Right lung (tissue), 10 donors: ENCODE measurements at places on chromosomes 13 and 19. TPM values are rescaled to one million over a fixed set of nuclear protein-coding genes. Genes with fewer than 3 reads are reported as not detected.

- no peak for DNase-seq
Measured at GRCh38 chr13:74773248-74773647, 639.0 kb upstream of the KLF12 start.

- no peak for DNase-seq
Measured at GRCh38 chr19:567296-567900, 5.0 kb upstream of the BSG start.

- DNase-seq = no peak
Measured at GRCh38 chr13:90447734-90448101, 899.8 kb upstream of the MIR17HG start.

Gene AP3D1
- polyA plus RNA-seq = 90.8 TPM

Gene PGLYRP1
- polyA plus RNA-seq = not detected
